ENCODE measurements at places on chromosomes 12 and 14. TPM values are rescaled to one million over a fixed set of nuclear protein-coding genes. Genes with fewer than 3 reads are reported as not detected.

The CEBPE gene
- polyA plus RNA-seq: 0.07 TPM

The OASL gene
- 0.31 TPM for polyA plus RNA-seq

The CAPZA3 gene
- polyA plus RNA-seq: 0.04 TPM

The STAB2 gene
- polyA plus RNA-seq: 6.6 TPM

The DEGS2 gene
- polyA plus RNA-seq: 21.6 TPM

The LPAR5 gene
- 21.4 TPM for polyA plus RNA-seq

The ALX1 gene
- polyA plus RNA-seq: 0.06 TPM

The A2M gene
- 74.4 TPM for polyA plus RNA-seq

The ST8SIA1 gene
- polyA plus RNA-seq: 4.4 TPM

The POMT2 gene
- 17.2 TPM for polyA plus RNA-seq

The HSPA2 gene
- 27.3 TPM for polyA plus RNA-seq

The RNF31 gene
- polyA plus RNA-seq: 39.1 TPM

The SLC38A2 gene
- 91.6 TPM for polyA plus RNA-seq

The GYS2 gene
- polyA plus RNA-seq: 0.03 TPM

The ABCC9 gene
- polyA plus RNA-seq: 7.4 TPM

The CMA1 gene
- polyA plus RNA-seq: not detected

The KRT78 gene
- not detected for polyA plus RNA-seq

The CLEC14A gene
- 5.9 TPM for polyA plus RNA-seq

The LMNTD1 gene
- polyA plus RNA-seq: 0.22 TPM

The FGF23 gene
- 6.5 TPM for polyA plus RNA-seq

The GAS2L3 gene
- 34.0 TPM for polyA plus RNA-seq

The TESPA1 gene
- 1.6 TPM for polyA plus RNA-seq

The ADAM20 gene
- polyA plus RNA-seq: 0.06 TPM

The FOXN4 gene
- 0.10 TPM for polyA plus RNA-seq

The ANKRD9 gene
- polyA plus RNA-seq: 33.3 TPM

The TPPP2 gene
- polyA plus RNA-seq: 0.16 TPM

The KCNA5 gene
- 0.79 TPM for polyA plus RNA-seq

The C12orf75 gene
- polyA plus RNA-seq: 31.2 TPM

The HOMEZ gene
- 15.7 TPM for polyA plus RNA-seq

The TMEM121 gene
- polyA plus RNA-seq: 3.0 TPM

The MYH7 gene
- 0.91 TPM for polyA plus RNA-seq

The SLC7A7 gene
- 660 TPM for polyA plus RNA-seq

The GOLGA5 gene
- 37.5 TPM for polyA plus RNA-seq

The ERBB3 gene
- 326 TPM for polyA plus RNA-seq

The SGPP1 gene
- polyA plus RNA-seq: 8.6 TPM

The ZDHHC22 gene
- 1.6 TPM for polyA plus RNA-seq

The DPPA3 gene
- not detected for polyA plus RNA-seq

The RNASE4 gene
- polyA plus RNA-seq: 37.1 TPM

The CNPY2 gene
- 179 TPM for polyA plus RNA-seq

The CD69 gene
- 12.3 TPM for polyA plus RNA-seq

The CDC42BPB gene
- 72.5 TPM for polyA plus RNA-seq

The FSCB gene
- not detected for polyA plus RNA-seq

The MMP19 gene
- polyA plus RNA-seq: 2.5 TPM

The KLHDC1 gene
- 4.9 TPM for polyA plus RNA-seq

The OR6C4 gene
- polyA plus RNA-seq: not detected

The LRTM2 gene
- 0.13 TPM for polyA plus RNA-seq

The SLC6A13 gene
- polyA plus RNA-seq: 0.28 TPM

The KRT73 gene
- 0.97 TPM for polyA plus RNA-seq

The GEMIN2 gene
- 12.7 TPM for polyA plus RNA-seq

The ANKRD33 gene
- 0.06 TPM for polyA plus RNA-seq

The CDH24 gene
- 10.5 TPM for polyA plus RNA-seq

The INHBC gene
- 0.40 TPM for polyA plus RNA-seq

The TPH2 gene
- polyA plus RNA-seq: 0.04 TPM

The CLEC4C gene
- 0.07 TPM for polyA plus RNA-seq

The OXA1L gene
- 123 TPM for polyA plus RNA-seq
